ENCODE measurements at places on chromosomes 4 and X. TPM values are rescaled to one million over a fixed set of nuclear protein-coding genes. Genes with fewer than 3 reads are reported as not detected.

PCDH7 gene
- total RNA-seq, result 2.4 TPM

- H3K27ac ChIP-seq, result no peak overlapping the region
Observed at GRCh38 chr4:70877556-70877955, 24.6 kb upstream of the MOB1B start.

- no peaks in the 10 kb centered on the region for H3K4me1 ChIP-seq
- H3K27me3 ChIP-seq, result no peaks in the 10 kb centered on the region
Observed at GRCh38 chr4:17013382-17014006, 115.0 kb upstream of the LDB2 start.

DNA sequence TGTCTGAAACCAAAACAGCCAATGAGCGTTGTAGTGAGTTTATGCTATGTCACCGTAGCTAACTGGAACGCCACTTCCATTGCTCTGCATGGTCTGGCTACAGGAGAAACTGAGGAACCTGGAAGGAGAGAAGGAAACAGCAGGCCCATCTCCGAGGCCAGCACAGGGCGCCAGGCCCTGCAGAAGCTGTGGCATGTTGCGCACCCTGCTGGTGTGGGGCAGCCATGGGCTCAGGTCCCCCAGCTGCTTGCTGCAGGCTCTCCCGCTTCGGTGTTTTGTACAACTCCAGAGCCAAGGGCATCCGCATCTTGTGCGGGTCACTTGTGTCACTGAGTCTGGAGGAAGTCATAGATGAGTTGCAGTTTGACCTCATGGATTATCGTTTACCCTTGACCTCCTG lies 89.2 kb downstream of the AFAP1 start:
- H3K4me3 ChIP-seq, result no peak overlapping the region
- no peak overlapping the region for H3K27ac ChIP-seq
- H3K36me3 ChIP-seq, result no peaks in the 10 kb centered on the region
- no peak for DNase-seq
- H3K27me3 ChIP-seq, result no peaks in the 10 kb centered on the region

- no peaks in the 10 kb centered on the region for H3K27me3 ChIP-seq
- H3K27ac ChIP-seq, result no peak overlapping the region
- no peaks in the 10 kb centered on the region for H3K36me3 ChIP-seq
- H3K4me3 ChIP-seq, result no peak overlapping the region
Observed at GRCh38 chr4:70892086-70892769, 9.9 kb upstream of the MOB1B start.

DNA sequence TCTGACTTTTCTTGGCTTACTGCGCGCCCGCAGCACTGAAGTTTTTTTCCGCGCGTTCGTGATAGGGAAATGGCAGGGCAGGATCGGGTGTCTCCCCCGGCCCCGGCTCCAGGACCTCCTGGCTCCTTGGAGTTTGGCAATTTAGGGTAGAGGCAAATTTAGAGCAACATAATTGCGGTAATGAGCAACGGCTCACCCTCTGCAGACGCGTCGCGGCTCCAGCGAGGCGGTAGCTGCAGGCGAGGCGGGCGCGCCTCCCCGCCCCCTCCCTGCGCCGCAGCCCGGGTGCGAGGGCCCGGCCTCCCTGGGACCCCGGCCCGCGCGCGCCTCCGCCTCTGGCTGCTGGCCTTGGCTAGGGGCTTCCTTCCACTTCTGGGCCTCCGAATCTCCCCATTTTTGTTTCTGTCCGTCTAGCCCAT lies 6.2 kb downstream of the MSX1 start:
- H3K4me1 ChIP-seq, result no peaks in the 10 kb centered on the region
- no peak for DNase-seq
- peaks cover 100% of the 10 kb centered on the region for H3K27me3 ChIP-seq

DNA sequence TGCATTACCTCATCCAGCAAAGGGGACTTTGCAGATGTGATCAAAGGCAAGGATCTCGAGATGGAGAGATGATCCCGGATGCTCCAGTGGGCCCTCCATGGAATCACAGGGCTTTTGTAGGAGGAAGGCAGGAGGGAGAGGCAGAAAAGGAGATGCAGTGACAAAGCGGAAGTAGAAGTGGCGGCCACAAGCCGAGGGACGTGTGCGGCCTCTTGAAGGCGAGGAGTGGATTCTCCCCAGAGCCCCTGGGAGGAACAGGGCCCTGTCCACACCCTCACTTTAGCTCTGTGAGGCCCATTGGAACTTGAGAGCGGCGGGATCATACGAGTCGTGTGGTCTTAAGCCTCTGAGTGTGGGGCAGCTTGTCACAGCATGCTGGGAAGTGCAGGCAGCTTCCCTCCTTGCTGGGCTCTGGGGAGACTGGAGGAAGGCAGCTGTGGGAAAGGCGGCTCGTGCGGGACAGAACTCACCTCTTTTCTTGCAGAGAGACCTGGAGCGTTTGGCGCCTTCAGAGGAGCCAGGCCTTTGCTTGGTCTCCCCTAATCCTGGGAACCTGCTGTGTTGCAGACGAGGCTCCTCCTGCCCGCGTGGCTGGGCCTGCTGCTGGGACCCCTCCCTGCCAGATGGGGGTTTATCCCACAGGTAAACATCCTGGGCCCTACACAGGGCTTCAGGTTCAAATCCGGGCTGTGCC lies 10.2 kb downstream of the SH3TC1 start:
- H3K27me3 ChIP-seq, result no peaks in the 10 kb centered on the region
- DNase-seq, result no peak
- H3K4me3 ChIP-seq, result no peak overlapping the region
- no peak overlapping the region for H3K27ac ChIP-seq
- peaks cover 82% of the 10 kb centered on the region for H3K36me3 ChIP-seq

GRCh38 chr4:28073860-28074555 lies 1213.4 kb downstream of the STIM2 start:
- no peaks in the 10 kb centered on the region for H3K4me1 ChIP-seq
- H3K27me3 ChIP-seq, result no peaks in the 10 kb centered on the region
- H3K27ac ChIP-seq, result no peak overlapping the region
- DNase-seq, result no peak
- H3K36me3 ChIP-seq, result no peaks in the 10 kb centered on the region
